ENCODE measurements at places on chromosomes 4 and X. TPM values are rescaled to one million over a fixed set of nuclear protein-coding genes. Genes with fewer than 3 reads are reported as not detected.

Gene C4orf36
- 1.5 TPM for total RNA-seq

Gene SOD3
- 17.2 TPM for total RNA-seq

Gene FHL1
- total RNA-seq = 135 TPM

Gene KLHL15
- 9.7 TPM for total RNA-seq

Gene RHOXF1
- total RNA-seq = not detected

Gene COMMD8
- total RNA-seq = 24.3 TPM

Gene MAGEA1
- not detected for total RNA-seq

Gene NEXMIF
- under 0.01 TPM for total RNA-seq

Gene DAPP1
- not detected for total RNA-seq

Gene PCDH19
- total RNA-seq = 0.85 TPM

Gene MAGEB17
- not detected for total RNA-seq

Gene CTAG1A
- not detected for total RNA-seq

Gene ARR3
- not detected for total RNA-seq

Gene TMEM35A
- total RNA-seq = 2.6 TPM

Gene GLRB
- 9.4 TPM for total RNA-seq

Gene GAGE12J
- not detected for total RNA-seq

Gene HTN1
- total RNA-seq = not detected

Gene PF4V1
- total RNA-seq = not detected

Gene RBMXL3
- total RNA-seq = not detected

Gene FOXO4
- 8.3 TPM for total RNA-seq

Gene RPL9
- total RNA-seq = 1,470 TPM

Gene PDZD11
- 50.6 TPM for total RNA-seq

Gene APEX2
- total RNA-seq = 6.3 TPM

Gene MXRA5
- total RNA-seq = 148 TPM

Gene TMEM271
- total RNA-seq = not detected

Gene SPANXD
- total RNA-seq = not detected

Gene PDCL2
- not detected for total RNA-seq

Gene IBSP
- total RNA-seq = 0.16 TPM

Gene COL4A6
- total RNA-seq = 0.36 TPM

Gene RIPPLY1
- not detected for total RNA-seq

Gene CENPU
- total RNA-seq = 1.8 TPM

Gene FAM9C
- total RNA-seq = not detected

Gene SYNPO2
- total RNA-seq = 68.6 TPM

Gene HAND2
- total RNA-seq = 0.49 TPM

Gene AKAP14
- total RNA-seq = not detected

Gene PDGFRA
- total RNA-seq = 519 TPM

Gene SMARCA1
- total RNA-seq = 53.9 TPM

Gene UGT2A1
- not detected for total RNA-seq

Gene PNMA6F
- not detected for total RNA-seq

Gene TMSB15B
- total RNA-seq = 2.4 TPM

Gene EFNB1
- total RNA-seq = 37.9 TPM

Gene SRPX2
- 55.6 TPM for total RNA-seq

Gene DUSP21
- total RNA-seq = not detected

Gene SOWAHB
- 0.16 TPM for total RNA-seq

Gene HPSE
- 0.16 TPM for total RNA-seq

Gene TEX11
- not detected for total RNA-seq

Gene SNX25
- total RNA-seq = 31.3 TPM

Gene FAM114A1
- total RNA-seq = 462 TPM

Gene HMGB3
- 7.5 TPM for total RNA-seq

Gene TMEM33
- total RNA-seq = 43.8 TPM

Gene SHROOM4
- total RNA-seq = 2.2 TPM

Gene IL9R
- total RNA-seq = not detected

Gene EIF2S3
- total RNA-seq = 300 TPM

Gene SCD5
- total RNA-seq = 68.0 TPM

Gene FGB
- total RNA-seq = not detected

Gene PCSK1N
- 0.49 TPM for total RNA-seq

Measured in hair follicle dermal papilla cell (primary cell).